ENCODE measurements at places on chromosomes 5 and 9.

GRCh38 chr9:90642570-90643539, at the start of gene DIRAS2:
DIRAS2 (minus strand) TSS chr9:90642824; CDS start chr9:90613827, 28,997 bp downstream.
- H3K27me3 ChIP-seq: peaks cover 4% of the 10 kb centered on the region
- no peak within 1 kb of the TSS for H3K27ac ChIP-seq
- no peaks in the 10 kb centered on the region for H3K4me1 ChIP-seq
- DNase-seq: no peak
- H3K4me3 ChIP-seq: no peak within 1 kb of the TSS
- H3K36me3 ChIP-seq: no peaks in the 10 kb centered on the region

- no peaks in the 10 kb centered on the region for H3K27me3 ChIP-seq
- peaks cover 64% of the 10 kb centered on the region for H3K36me3 ChIP-seq
- H3K4me3 ChIP-seq: no peak overlapping the region
- H3K4me1 ChIP-seq: no peaks in the 10 kb centered on the region
These were observed 15.2 kb downstream of the CDC25C start for GRCh38 chr5:138316355-138316754.

GRCh38 chr9:71524516-71524915, 243.8 kb downstream of the CEMIP2 start:
- DNase-seq: no peak
- peaks cover under 1% of the 10 kb centered on the region for H3K27me3 ChIP-seq
- H3K36me3 ChIP-seq: no peaks in the 10 kb centered on the region
- H3K4me1 ChIP-seq: no peaks in the 10 kb centered on the region
- no peak overlapping the region for H3K27ac ChIP-seq

DNA sequence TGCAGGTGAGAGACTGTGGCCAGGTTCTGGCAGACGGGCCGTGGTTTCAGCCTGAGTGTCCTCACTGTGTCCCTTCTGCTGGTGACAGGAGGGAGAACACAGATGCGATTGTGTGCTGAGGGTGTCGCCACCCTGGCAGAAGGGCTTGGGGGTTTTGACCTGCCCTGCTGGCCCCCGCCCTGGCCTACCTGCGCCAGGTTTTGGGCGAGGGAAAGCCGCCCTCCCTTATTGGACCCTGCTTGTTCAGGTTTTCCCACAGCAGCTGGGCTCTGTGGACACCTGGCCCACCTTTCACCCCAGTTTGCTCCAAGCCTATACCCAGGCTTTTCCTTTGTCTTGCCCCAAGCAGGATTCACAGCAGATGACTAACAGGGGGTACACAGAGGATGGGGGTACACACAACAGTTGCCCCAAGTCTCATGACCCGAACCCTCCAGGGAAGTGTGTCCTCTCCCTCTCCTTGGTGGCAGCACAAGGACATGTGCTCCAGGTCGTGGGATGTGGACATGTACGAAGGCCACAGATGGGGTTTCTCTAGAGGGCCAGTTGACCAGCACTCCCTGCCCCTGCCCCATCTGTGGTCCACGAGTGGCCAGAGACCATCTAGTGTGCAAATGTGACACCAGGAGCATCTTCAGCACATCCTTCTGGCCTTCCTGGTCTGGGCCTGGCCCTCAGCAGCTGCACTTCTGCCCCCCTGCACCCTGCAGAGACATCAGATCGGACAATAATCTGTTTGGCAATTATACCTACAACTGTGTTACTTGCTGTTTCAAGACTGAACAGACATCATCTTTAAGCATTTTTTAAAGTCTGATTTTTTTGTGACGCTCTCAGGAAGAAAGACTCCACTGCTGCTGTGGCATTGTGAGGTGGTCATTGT, 265.8 kb upstream of the IRX4 start:
- H3K36me3 ChIP-seq: no peaks in the 10 kb centered on the region
- H3K4me1 ChIP-seq: no peaks in the 10 kb centered on the region
- DNase-seq: no peak
- peaks cover 3% of the 10 kb centered on the region for H3K27me3 ChIP-seq
- H3K27ac ChIP-seq: no peak overlapping the region
- no peak overlapping the region for H3K4me3 ChIP-seq

GRCh38 chr5:157651623-157652376, 438 bp downstream of the SOX30 start:
- H3K4me1 ChIP-seq: no peaks in the 10 kb centered on the region
- no peak overlapping the region for H3K27ac ChIP-seq
- no peaks in the 10 kb centered on the region for H3K36me3 ChIP-seq

DNA sequence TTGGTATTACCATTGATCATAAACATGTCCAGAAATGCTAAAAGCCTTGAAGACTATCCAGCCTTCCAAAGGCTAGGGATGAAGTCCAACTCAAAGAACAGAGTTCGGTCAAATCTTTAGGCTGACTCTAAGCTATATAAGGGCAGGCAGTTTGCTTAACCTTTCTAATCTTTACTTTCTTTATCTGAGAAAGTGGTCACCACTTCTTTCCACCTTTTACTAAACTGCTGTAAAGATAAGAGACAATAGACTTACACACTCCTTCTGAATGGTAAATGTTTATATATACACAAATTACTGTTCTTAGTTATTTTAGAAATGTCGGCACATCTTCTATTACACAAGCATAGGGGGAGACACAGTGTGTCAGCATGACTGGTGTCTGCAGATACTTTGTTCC, 100.4 kb downstream of the NREP start:
- no peaks in the 10 kb centered on the region for H3K27me3 ChIP-seq
- no peaks in the 10 kb centered on the region for H3K4me1 ChIP-seq
- H3K4me3 ChIP-seq: no peak overlapping the region
- no peaks in the 10 kb centered on the region for H3K36me3 ChIP-seq
- no peak for DNase-seq
